CD8-positive, alpha-beta memory T cell (primary cell): ENCODE measurements at places on chromosomes 1 and 21.

GRCh38 chr1:58621391-58621790, 44.3 kb upstream of the TACSTD2 start:
- no peak for DNase-seq

DNA sequence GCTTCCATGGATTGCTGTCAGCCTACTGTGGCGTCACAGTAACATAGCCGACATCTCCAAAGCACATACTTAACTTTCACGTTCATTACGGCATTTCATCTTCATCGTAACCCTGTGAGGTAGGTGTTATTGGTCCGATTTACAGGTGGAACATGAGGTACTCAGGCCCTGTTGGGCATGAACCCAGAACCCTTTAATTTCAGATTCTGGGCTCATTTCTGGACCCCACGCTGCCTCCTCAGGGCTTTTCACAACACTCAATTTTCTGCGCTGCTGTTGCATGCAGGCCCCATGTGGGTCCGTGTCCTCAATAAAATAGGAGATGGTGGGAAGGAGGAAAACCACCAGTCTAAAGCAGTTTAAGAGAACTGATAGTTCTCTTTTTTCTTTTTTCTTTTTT, 39.6 kb downstream of the UBE2T start:
- no peak for DNase-seq

DNA sequence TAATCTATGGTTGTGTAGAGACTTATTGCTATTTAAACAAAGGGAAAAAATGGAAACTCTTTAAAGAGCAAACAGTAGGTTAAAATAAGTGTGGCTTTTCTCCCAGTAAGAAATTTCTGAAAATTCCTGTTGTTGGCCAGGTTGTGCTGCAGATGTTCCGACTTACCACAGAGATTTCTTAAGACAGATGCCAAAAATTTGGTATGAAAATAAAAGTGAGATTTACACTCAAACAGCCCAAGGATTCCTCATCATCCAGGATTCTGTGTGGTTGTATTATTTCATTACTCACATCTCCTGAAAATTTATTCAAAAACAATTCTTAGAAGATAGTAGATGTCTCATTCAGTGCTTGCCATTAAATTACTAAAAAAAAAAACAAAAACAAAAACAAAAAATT, 296.7 kb upstream of the PTBP2 start:
- DNase-seq = no peak

- DNase-seq = no peak
These were observed 24.7 kb downstream of the LGALS8 start for GRCh38 chr1:236548452-236548851.

GRCh38 chr1:186903374-186904136, 74.8 kb downstream of the PLA2G4A start:
- no peak for DNase-seq

DNA sequence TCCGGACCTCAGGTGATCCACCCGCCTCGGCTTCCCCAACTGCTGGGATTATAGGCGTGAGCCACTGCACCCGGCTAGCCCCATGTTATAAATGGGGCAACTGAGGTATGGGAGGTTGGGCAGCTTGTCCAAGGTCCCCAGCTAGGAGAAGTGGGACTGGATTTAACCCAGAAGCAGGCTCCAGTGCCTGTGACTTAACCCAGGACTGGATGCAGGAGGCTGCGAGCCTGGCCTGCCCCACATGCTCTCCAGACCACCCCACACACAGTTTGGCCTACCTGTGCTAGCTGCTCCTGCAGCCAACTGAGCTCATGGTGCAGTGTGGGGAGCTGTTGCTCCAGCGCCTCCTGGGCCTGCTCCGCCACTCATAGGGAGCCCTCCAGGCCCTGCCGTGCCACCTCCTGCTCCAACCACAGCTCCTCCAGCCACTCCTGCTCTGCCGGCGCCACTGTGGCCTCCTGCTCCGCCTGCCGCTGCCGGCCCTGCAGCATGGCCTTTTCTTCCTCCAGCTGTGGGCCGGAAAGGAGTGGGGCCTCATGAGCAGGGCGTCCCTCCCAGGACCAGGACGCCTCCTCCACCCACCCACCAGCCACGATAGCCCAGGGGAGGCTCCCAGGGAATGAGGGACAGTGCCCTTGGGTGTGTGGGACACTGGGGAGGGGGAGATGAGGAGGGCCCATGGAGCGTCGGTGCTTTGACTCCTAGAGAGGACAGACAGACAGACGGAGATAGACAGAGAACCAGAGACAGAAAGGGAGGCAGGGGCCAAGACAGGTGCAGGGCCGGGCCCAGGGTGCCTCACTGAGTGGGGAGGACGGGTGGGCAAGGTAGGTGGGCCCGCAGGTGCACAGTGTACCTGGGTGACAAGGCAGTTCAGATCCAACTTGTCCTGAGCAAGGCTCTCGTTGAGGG, 12.4 kb upstream of the NBPF1 start:
- DNase-seq = peak; percentile 51

GRCh38 chr1:82388679-82389078, 587.9 kb downstream of the ADGRL2 start:
- no peak for DNase-seq
